Pancreas (tissue), 10 donors: ENCODE measurements at places on chromosomes 7 and 10. TPM values are rescaled to one million over a fixed set of nuclear protein-coding genes. Genes with fewer than 3 reads are reported as not detected.

The PBLD gene
- 28.0 TPM for total RNA-seq

The KCP gene
- total RNA-seq, result 0.43 TPM

The HGF gene
- 0.63 TPM for total RNA-seq

The AKR1D1 gene
- not detected for total RNA-seq

The SEMA3C gene
- total RNA-seq, result 1.3 TPM

The STEAP2 gene
- total RNA-seq, result 10.7 TPM

The SBDS gene
- total RNA-seq, result 40.5 TPM

The SPAM1 gene
- not detected for total RNA-seq

The PNLIP gene
- total RNA-seq, result 6,750 TPM

The ALOX5 gene
- total RNA-seq, result 35.0 TPM
